Hematopoietic multipotent progenitor cell treated with erythropoietin and hydrocortisone succinate and interleukin-3 and kit ligand, for 15 days (in vitro differentiated cells): ENCODE measurements at places on chromosomes 7 and 10.

GRCh38 chr7:55549457-55549856, 22.8 kb downstream of the VOPP1 start:
- no peak for DNase-seq

GRCh38 chr10:97553575-97554031, 19.0 kb upstream of the ANKRD2 start:
- DNase-seq = peak; percentile 45

DNA sequence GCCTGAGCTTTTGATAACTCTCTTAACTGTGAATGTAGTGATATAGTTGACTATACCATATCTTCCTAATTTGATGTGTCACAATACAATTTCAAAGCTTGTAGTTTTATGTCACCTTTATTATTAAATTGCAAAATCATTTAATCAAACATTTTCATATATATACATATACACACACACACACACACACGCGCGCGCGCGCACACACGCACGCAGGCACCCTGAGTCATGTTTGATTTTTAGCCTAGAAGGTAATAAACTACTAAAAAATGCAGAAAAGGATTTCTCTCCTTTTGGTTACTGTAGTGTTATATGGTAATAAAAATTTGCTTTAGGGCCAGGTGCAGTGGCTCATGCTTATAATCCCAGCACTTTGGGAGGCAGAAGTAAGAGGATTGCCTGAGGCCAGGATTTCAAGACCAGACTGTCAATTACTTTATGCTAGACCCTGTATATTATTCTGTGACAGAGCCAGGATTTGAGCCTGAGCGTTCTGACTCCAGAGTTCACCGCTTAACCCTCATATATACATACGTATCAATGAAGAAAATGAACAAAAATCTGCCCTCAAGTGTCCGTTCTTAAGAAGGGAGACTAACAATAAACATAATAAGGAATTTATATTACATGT, 89.6 kb downstream of the PODXL start:
- no peak for DNase-seq

- DNase-seq = no peak
These were observed 683 bp downstream of the CDC123 start for GRCh38 chr10:12196531-12197211.

DNA sequence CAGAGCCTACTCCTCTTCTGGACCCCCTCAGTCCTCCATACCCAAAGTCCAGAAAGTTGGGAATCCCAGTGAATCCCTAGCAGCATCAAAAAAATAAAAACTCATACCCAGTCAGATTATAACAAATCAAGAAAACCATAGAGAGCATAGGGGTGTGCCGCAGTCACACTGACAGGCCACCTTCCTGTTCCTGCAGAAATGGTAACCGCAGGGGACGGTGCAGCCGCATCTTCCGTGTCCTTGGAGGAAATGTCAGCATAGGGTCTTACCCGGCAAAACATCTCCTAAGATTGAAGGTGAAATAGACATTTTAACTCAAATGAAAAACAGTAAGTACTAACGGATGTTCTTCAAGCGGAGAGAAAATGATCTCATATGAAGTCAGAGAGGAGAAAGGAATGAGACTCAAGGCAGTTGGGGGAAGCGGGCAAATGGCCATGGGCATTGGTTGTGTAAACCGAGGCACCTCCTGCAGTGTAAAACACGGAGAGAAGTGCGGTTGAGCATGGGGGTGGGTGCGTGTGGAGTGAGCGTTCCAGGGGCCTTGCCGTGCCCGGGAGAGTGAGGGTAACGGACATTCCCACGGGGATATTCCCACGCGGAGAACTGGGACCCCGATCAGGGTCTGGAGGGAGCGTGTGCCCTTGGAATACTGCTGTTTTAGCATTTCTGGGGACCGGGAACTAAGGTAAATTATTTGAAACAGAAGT, 110.8 kb downstream of the NKX6-2 start:
- DNase-seq = no peak

GRCh38 chr10:1180071-1180730, 124.0 kb downstream of the WDR37 start:
- no peak for DNase-seq

- no peak for DNase-seq
These were observed 48.9 kb downstream of the LRGUK start for GRCh38 chr7:134176037-134176350.

GRCh38 chr10:74765465-74765975, 60.9 kb upstream of the KAT6B start:
- DNase-seq = no peak

DNA sequence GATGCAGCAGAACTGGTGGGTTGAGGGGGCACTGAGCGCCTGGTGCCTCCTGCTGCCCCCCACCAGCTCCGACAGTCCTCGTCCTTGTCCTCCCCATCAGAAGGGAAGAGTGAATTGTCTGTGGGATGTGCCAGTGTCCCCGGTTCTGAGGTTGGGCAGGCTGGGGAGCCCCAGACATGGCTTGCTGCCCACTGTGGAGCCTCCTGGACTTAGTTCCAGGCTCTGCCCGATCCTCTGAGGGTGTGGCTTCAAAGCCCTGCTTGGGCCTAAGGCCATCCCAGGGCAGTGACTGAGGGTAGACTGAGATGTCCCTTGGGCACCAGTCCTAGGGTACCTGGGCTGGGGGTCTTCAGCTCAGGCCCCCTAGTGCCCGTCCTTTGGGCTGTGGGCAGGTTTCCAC, 168.8 kb downstream of the RNF216 start:
- no peak for DNase-seq

GRCh38 chr10:87703771-87704170, 44.1 kb downstream of the PAPSS2 start:
- DNase-seq = no peak

- DNase-seq = no peak
These were observed 1.2 kb downstream of the DLG5 start for GRCh38 chr10:77925410-77925794.

DNA sequence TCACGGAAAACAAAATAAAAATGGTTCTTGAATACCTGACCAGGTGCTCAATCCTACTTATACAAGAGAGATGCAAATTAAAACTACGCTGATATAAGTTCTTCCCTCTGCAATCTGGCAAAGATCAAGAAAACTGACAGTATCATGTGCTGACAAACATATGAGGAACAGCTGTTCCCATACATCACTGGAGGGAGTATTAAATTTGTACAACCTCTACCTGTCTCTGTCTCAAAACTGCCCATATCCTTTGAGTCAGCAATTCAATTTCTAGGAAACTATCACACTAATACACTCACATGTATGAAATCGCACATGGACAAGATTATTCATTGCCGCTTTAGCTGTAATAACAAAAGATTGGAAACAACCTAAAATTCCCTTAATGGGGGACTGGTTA, 11.0 kb upstream of the IL6 start:
- DNase-seq = no peak

DNA sequence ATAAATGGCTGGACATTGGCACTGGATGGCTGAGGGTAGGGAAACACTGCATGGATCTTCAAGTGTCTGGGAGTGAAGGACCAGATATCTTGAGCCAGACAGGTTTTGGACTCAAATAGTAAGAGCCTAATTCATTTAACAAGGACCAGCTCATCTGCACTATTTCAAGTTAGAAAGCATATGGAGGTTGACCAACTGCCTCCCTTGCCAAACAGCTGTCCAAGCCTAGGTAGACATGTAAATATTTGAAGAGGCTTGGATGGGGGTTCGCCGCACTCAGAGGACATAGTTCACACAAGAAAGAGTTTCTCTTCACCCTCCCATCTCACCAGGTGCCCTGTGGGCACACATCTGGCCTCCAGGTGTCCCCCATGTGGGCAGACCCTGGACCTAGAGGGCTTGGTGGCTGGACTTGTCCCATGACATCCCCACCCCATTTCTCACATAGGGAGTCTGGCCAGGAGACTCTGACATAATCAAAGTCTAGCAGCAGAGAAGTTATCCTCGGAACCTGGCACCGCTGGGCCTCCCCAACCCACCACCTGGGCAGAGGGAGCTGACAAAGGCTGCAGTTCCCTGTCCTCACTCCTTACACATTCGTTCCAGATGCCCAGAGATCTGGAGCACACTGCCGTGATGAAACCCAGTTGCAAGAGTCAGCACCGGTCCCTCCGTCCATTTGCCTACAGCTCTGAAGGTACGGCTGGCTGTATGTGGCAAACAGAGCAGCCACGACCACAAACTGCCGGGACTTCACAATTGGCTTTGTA, 116.9 kb upstream of the GDF10 start:
- DNase-seq = no peak

DNA sequence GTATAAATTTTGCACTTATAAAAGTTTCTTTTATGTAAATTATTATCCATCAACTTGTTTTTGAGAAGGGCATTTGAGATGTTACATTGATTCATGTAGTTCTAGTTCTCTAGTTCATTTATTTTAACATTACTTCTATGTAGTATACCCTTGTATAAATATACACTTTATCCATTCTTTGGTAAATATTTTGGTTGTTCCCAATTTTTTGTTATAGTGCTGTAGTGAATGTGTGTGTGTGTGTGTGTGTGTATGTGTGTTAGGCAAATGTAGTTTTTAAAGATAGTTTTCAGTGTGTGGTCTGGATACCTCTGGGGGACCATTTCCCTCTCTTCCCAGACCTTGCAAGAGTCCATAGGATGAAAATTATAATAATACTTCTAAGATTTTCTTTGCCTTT, 15.0 kb downstream of the PRKAR2B start:
- no peak for DNase-seq

DNA sequence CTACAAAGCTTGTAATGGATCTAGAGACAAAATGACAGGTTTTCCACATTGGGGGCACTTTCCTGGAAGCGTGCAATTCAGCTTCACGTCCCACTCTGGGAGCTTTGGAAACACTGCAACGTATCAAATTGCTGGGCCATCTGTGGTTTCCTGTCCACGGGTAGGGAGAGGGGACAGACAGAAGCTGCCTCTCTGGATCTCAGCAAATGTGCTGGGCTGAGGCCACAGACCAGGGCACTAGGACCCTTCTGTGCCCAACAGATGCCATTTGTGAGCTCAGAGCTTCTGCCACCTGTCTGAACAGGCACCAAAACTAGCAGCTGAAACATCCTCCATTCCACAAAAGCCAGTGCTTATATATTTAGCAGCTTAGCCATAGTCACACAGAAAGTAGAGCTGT, 40.9 kb upstream of the FRMD4A start:
- DNase-seq = no peak

- DNase-seq = no peak
These were observed 64.3 kb upstream of the NKX6-2 start for GRCh38 chr10:132850246-132850645.

DNA sequence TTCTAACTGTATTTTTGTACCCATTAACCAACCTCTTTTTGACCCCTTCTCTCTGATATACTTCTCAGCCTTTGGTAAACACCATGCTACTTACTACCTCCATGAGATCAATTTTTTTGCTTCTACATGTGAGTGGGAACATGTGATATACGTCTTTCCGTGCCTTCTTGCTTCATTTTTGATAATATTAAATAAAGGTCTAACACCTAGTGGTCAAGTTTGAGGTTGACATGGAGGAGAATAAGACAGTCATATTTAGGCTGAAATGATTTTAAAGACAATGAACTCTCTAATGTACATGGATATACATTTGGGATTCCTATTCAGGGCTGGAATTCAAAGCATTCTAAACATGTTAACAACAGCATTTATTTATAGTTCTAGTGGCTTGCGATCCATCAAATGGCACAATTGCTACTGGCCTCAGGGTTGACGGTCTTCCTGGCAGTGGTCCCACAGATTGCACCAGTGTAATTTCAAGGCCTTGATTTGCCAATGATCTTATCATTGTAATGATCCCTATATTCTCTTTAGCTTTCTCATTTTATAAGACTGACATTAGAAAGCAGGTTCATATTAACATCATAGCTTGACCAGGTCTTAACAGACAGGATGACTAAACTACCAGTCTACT, 315.9 kb upstream of the ETV1 start:
- no peak for DNase-seq

GRCh38 chr10:104935656-104936055, 294.6 kb downstream of the SORCS3 start:
- DNase-seq = no peak

DNA sequence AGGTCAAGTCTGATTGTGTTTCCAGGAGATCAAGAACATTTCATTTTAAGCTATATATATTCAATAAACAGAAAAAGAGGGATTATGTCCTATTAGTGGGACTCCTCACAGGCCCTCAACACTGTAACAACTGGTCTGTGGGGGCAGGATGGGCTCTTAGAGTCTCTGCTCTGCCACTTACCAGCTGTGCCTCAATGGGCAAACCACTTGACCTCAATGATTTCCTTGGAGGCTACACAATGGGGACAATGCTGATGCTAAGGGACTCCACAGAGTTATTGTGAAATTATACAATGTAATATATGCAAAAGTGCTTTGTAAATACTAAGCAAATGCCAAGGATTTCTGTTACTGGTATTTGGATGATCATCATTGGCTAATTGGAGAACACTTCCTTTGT, 33.2 kb upstream of the MXI1 start:
- no peak for DNase-seq

DNA sequence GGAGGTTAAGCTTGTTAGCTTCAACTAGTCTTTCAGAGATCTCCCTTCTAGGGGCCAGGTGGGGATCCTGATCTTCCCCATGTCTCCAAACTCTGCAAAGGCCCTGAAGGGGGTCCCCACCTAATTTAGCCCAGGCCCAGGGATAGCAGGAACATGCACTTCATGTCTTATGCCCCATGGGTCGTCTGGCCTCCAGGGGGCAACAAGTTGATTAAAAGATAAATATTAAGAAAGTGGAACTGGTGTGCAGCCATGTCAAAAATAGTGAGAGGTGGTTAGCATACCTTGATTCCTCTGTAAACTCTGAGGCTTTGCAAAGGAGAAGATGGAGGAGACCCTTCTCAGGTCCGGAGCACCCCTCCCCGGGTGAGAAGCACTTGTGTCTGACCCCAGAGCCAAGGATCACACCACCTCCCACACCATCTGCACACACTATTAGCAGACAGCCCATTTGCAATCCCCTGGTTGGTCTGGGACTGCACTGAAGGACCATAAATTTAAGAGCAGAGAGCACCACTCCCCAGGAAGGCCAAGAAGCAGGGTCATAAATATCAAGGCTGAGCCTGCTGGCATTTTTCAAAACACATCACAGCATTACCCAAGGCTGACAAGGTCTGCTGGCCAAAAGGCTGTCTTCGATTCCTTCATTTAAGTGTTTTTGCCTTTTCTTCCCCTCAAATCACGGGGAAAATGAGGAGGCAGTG, 44.2 kb upstream of the LRRC18 start:
- no peak for DNase-seq

GRCh38 chr7:156606691-156607331, 33.8 kb upstream of the RNF32 start:
- no peak for DNase-seq

DNA sequence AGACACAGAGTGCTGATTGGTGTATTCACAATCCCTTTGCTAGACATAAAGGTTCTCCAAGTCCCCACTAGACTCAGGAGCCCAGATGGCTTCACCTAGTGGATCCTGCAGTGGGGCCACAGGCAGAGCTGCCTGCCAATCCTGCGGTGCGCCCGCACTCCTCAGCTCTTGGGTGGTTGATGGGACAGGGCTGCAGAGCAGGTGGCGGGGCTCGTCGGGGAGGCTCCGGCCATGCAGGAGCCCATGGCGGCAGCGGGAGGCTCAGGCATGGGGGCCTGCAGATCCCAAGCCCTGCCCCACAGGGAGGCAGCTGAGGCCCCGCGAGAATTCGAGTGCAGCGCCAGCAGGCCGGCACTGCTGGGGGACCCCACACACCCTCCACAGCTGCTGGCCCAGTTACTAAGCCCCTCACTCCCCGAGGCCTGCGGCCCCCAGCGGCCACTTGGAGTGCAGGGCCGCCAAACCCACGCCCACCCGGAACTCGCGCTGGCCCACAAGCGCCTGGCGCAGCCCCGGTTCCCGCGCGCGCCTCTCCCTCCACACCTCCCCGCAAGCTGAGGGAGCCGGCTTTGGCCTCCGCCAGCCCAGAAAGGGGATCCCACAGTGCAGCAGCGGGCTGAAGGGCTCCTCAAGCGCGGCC, 7.7 kb upstream of the BET1 start:
- no peak for DNase-seq
